ENCODE measurements at places on chromosomes 5 and 9.

DNA sequence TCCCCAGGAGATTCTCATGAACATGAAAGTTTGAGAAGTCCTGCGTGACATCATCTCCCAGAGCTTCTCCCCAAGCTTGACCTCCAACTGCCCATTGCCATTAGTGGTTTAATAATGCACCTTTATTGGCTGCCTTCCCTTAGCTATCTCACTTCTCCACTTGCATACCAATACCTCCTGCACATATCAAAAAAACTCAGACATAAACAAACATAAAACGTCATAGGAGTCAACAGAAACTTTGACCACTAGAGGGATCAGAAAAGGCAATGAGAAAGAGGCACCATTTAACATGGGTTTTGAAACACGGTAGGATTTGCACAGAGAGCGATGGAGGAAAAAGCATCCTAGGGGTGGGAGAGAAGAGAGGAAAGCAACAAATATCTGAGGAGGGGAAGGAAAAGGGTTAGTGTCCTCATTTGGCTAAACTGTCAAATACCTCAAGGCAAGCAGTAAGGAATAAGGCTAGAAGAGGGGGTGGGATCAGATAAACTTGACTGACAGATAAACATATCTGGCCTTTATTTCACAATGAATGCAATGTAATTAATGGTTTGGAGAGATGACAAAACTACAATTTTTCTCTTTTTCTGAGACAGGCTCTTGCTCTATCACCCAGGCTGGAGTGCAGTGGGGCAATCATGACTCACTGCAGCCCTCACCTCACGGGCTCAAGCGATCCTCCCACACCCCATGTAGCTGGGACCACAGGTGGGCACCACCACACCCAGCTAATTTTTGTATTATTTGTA is 27.0 kb downstream of the GNAQ start:
- DNase-seq, result no peak

GRCh38 chr9:120663380-120663779 is 50.9 kb downstream of the MEGF9 start:
- DNase-seq, result no peak

DNA sequence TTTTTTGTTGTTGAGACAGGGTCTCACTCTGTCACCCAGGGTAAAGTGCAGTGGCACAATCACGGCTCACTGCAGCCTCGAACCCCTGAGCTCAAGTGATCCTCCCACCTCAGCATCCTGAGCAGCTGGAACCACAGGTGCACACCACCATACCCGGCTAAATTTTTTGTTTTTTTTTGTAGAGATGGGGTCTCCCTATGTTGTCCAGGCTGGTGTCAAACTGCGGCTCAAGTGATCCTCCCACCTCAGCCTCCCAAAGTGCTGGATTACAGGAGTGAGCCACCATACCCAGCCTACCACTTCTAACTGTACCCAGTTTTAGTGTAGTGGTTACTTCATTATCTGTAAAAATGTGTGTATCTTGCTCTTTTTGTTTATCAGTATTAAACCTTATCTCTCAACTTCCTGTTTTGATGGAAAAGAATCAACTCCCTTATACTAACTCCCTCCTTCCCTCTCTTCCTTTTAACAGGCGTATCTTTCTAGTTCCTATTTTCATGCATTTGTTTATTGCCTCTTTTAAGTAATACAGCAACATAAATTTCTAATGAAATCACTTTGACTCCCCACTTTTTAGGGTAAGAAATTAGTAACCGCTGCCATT is 33.1 kb downstream of the GRAMD2B start:
- DNase-seq, result no peak

DNA sequence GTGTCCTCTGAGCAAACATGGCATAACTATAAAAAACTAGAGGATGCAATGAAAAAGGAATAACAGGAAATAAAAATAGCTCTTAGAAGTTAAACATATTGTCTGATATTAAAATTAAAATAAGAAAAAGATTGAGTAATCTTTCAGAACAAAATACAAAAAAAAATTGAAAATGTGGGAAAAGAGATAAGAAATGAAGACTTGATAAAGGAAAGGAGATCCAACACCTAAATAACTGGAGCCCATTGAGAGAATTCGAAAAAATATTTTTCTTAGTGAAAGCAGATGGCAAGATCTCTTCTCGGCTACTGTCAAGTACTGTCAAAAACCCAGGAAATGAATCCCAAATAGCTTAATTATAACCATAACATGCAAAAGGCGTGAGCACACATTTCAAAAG is 24.9 kb downstream of the LIFR start:
- DNase-seq, result no peak

GRCh38 chr5:100464418-100464817 is 70.8 kb upstream of the FAM174A start:
- DNase-seq, result no peak

DNA sequence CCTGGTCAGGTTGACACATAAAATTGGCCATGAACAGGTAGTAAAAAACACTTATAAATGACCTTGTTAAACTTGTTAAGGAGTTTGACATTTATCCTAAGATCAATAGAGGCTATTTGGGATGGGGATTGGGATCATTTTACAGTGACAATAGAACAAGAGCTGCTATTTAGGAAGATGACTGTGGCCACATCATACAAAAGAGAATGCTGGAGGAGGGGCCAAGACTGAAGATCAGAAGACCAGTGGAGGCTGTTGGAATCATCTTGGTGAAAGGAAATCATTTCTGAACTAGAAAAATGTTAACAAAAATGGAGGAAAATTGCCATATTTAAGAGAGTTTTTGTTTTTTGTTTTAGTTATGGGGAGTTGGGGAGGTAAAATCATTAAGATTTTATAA is 304.8 kb upstream of the TLE4 start:
- no peak for DNase-seq

DNA sequence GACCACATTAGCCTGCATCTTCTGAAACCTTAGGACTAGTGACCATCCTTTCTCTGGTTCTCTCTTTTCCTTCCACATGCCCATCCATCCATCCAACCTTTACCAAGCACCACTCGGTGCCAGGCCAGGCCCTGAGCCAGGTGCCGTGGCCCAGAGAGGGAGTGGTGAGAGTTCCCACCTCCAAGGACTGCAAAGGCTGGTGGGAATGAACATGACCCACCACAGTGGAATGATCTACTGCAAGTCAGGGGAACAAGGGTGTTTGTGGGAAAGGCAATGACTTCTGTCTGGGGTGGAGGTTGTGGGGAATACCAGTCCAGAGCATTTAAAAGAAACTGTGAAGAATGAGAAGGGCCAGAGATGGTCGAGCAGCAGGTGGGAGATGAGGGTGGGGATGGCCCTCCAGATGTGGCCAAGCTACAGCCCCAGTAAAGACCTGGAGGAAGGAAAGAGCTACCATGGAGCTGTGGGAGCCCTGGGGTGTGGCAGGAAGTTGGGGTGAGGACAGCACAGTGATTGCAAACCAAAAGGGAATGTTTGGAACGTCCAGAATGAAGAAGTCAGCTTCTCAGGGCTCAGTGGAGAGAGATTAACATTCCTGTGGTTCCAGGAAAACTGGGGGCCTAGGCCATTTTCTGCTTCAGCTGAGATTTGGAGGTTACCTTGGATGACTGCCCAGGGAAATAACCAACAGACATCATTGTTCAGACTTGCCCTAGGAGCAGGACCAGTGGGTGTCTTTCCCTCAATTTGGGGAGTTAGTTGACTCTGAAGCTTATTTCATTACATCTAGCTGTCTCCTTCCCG is 30.7 kb upstream of the CORO2A start:
- no peak for DNase-seq

- DNase-seq, result no peak
These were observed 15.4 kb upstream of the C5orf47 start for GRCh38 chr5:173973616-173973969.

DNA sequence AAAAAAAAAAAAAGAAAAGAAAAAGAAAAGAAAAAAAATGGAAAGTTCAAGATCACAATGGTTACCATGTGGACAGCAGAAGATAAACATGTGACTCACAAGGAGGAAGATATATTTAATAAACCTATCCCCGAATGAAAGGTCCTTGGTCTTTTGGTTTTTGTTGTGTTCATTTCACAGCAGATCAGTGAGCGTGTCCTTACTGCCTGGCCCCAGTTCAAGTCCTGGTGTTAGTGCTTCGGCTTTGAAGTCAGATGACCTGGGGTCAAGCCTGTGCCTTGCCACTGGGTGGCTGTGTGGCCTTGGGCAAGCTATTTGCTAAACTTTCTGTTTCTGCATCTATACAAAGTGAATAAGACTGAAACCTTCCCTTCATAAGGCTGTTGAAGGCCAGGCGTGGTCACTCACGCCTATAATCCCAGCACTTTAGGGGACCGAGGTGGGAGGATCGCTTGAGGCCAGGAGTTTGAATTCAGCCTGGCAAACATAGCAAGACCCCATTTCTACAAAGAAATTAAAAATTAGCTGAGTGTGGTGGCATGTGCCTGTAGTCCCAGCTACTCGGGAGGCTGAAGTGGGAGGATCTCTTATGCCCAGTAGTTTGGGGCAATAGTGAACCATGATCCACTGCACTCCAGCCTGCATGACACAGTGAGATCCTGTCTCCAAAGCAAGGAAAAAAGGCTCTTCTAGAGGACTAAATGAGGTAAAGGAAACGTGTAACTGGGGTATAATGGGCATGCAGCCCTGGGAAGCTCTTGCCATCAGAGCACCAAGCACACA is 94.5 kb upstream of the SPATA31D4 start:
- no peak for DNase-seq
